ENCODE measurements at places on chromosomes 3 and 15.

DNA sequence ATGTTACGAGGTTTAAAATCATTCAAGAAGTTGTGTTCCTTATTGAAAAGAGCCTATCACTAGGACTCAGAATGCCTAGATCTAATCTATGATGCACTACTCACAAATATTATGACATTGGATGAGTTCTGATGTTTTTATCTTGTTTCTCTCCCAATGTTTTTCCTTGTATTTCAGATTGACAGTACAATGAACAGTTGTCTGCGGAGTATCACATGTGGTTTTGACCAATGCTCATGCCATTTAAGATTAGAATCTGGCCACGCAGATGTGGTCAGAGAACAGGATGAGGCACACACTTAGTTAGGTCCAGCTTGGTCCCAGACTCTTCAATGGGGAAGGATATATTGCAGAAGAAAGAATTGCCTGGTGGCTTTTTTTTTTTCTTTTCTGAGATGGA, 25.6 kb upstream of the CCDC50 start:
- DNase-seq: no peak

DNA sequence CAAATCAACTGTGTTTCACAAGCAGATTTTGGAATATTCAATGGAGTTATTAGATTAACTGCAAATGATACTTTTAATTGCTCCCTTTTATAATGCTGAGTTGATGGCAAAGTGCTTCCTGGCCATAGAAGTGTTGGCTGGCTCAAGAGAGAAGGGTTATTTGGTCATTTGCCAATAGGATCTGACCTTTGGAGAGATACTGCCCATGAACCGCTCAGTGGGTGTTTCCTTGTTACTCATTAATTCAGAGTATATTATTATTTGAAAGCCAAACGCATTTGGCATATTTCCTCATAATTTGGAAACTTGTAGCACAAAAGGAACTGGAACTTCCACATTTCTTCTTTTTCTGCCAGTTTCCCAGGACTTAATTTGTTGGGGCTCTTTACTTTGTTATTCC, 234.7 kb downstream of the CDIN1 start:
- no peak for DNase-seq

- DNase-seq: no peak
These were observed 133.7 kb upstream of the MB21D2 start for GRCh38 chr3:193051314-193051713.

GRCh38 chr15:32819448-32819847, 101.6 kb downstream of the GREM1 start:
- no peak for DNase-seq

GRCh38 chr3:80556763-80557162, 789.0 kb upstream of the ROBO1 start:
- DNase-seq: no peak

Data from RKO (cell line).